ENCODE measurements at places on chromosomes 4 and X.

GRCh38 chrX:77640702-77641101 is 145.3 kb downstream of the ATRX start:
- no peak for DNase-seq

GRCh38 chr4:73687421-73687820 is 52.9 kb upstream of the CXCL8 start:
- no peak for DNase-seq

DNA sequence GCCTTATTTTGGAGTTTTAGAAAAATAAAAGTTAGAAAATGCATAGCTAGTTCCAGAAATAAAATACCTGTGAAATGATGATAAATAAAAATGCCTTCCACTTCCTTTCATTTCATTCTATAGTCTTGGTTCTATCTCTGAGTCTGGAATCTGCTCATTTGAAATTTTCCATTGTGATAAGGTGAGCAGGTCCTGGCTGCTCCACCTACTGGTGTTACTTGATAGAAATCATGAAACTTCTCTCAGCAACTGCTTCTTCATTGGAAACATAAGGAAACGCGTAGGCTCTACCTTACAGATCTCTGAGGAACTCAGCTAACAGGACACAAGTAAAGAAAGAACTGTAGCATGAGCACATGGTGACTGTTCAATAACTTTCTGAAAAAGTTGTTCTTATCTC is 141.8 kb downstream of the DCHS2 start:
- no peak for DNase-seq

DNA sequence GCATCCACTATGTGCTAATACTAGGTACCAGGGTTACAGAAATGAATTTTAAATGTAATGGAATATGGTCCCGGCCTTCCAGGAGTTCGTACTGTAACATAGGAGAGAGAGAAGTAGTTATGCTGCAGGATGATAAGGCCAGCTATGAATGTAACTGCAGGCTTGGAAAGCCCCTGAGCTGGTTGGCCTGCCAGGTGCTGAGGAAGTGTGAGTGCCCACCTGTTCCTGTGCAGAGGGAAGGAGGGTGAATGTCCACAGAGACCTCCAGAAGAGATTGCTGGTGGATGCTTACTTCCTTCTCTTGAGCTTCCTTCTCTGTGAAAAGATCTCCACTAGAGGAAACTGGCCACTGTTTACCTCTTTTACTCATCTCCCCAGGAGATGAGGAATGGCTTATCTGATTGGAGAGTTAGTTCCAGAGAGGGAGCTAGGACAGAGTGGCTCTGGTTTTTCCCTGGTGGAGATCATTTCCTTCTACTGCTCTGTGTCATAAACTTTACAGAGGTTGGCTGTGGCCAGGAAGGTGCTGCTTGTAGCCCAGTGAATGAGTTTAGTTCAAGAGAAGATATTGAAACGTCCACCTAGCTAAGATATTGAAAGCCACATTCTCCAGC is 114.0 kb upstream of the LNX1 start:
- DNase-seq, result no peak

- no peak for DNase-seq
Measured at GRCh38 chr4:149711593-149712365, 103.9 kb downstream of the IQCM start.

DNA sequence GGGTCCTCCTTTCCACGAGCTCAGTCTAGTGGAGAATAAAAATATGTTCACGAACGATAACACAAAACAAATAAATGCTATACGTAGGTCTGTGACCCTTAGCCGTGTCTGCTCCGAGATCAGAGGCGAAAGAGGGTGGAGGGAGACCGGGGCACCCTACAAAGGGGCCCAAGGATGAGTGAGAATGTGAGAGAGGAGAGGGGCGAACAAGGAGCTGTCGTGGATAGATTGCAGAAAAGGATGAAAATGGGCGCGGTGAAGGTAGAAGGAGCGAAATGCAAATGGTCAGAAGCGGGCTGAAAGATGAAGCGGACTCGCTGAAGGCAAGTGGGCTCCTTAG is 6.2 kb upstream of the ZBTB33 start:
- no peak for DNase-seq

Data from activated T-cell treated with anti-CD3 and anti-CD28 coated beads, Interleukin-2, amount 50 U/mL, for 24 hours (primary cell).